ENCODE measurements at places on chromosomes 7 and 10. TPM values are rescaled to one million over a fixed set of nuclear protein-coding genes. Genes with fewer than 3 reads are reported as not detected.

HMX3 gene
- not detected for polyA plus RNA-seq

MTURN gene
- 24.7 TPM for polyA plus RNA-seq

LAMB1 gene
- 42.0 TPM for polyA plus RNA-seq

SORBS1 gene
- 48.0 TPM for polyA plus RNA-seq

EPHA1 gene
- not detected for polyA plus RNA-seq

MARVELD1 gene
- polyA plus RNA-seq, result 0.90 TPM

MMP21 gene
- not detected for polyA plus RNA-seq

LIPN gene
- polyA plus RNA-seq, result not detected

INHBA gene
- polyA plus RNA-seq, result 0.42 TPM

BHLHA15 gene
- polyA plus RNA-seq, result not detected

C10orf95 gene
- polyA plus RNA-seq, result not detected

CHCHD2 gene
- 338 TPM for polyA plus RNA-seq

VGF gene
- polyA plus RNA-seq, result 10.7 TPM

SLC13A1 gene
- not detected for polyA plus RNA-seq

CRTAC1 gene
- 9.6 TPM for polyA plus RNA-seq

PDLIM1 gene
- polyA plus RNA-seq, result not detected

GAD2 gene
- 53.2 TPM for polyA plus RNA-seq

TCAF1 gene
- polyA plus RNA-seq, result 73.9 TPM

IFIT3 gene
- 10.5 TPM for polyA plus RNA-seq

MAGI2 gene
- polyA plus RNA-seq, result 67.8 TPM

SMO gene
- 1.0 TPM for polyA plus RNA-seq

SPDYE16 gene
- 0.51 TPM for polyA plus RNA-seq

LLCFC1 gene
- polyA plus RNA-seq, result not detected

JCAD gene
- polyA plus RNA-seq, result 11.6 TPM

PALD1 gene
- not detected for polyA plus RNA-seq

CNPY1 gene
- polyA plus RNA-seq, result 3.8 TPM

PRKG1 gene
- polyA plus RNA-seq, result 117 TPM

ADAM22 gene
- polyA plus RNA-seq, result 31.7 TPM

TCAF2 gene
- polyA plus RNA-seq, result 0.32 TPM

HYCC1 gene
- 12.9 TPM for polyA plus RNA-seq

ARHGEF5 gene
- not detected for polyA plus RNA-seq

ATOH7 gene
- polyA plus RNA-seq, result 1.2 TPM

CHAT gene
- not detected for polyA plus RNA-seq

TSPAN15 gene
- 0.23 TPM for polyA plus RNA-seq

SPDYE9 gene
- polyA plus RNA-seq, result 1.4 TPM

MMRN2 gene
- polyA plus RNA-seq, result 0.52 TPM

SKIDA1 gene
- 0.07 TPM for polyA plus RNA-seq

CARD11 gene
- polyA plus RNA-seq, result not detected

ADAMTS14 gene
- polyA plus RNA-seq, result not detected
